ENCODE measurements at places on chromosomes 7 and 10.
A peak's percentile ranks its signal among the peaks of the same experiment; 100 is the strongest.

DNA sequence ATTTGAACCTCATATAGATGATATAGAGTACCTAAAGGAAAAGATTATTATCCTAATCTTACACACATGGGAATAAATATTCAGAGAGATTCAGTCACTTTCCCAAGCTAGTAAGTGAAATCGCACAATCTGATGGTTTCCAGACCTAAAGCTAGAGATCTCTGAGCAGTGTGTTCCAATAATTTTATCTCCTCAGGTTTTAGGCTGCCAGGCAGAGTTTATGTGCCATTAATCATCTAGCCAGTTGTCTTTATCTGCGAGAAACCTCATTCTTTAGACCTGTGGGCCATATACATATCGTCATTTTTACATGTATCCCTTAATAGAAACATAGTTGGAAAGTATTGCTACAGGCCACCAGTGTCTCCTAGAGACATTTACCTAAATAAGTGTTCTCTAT is 647.2 kb upstream of the STEAP1 start:
- no peak for DNase-seq

DNA sequence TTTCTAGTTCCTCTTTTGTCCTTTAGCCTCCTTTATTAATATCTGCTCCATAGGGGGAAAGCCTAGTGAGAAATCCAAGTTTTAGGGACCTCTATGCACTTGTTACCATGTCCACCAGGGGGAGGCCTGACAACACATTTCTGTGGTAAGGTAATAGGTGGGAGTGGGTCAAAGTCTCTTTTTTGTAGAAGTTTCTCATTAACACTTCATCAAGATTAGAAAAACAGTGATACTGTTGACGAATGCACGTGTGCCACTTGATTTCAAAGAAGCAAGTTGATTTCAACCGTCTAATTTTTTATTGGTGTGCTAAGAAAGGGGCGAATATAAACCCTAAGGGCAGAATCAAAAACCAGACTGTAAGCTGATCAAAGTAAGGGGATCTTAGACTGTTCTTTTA is 30.6 kb downstream of the CISD1 start:
- DNase-seq = peak; percentile 65

- DNase-seq = no peak
Measured at GRCh38 chr10:116324227-116324950, at the start of gene CCDC172. Gene CCDC172 (plus strand): TSS chr10:116324448. CDS start chr10:116325012, 564 bp downstream.

DNA sequence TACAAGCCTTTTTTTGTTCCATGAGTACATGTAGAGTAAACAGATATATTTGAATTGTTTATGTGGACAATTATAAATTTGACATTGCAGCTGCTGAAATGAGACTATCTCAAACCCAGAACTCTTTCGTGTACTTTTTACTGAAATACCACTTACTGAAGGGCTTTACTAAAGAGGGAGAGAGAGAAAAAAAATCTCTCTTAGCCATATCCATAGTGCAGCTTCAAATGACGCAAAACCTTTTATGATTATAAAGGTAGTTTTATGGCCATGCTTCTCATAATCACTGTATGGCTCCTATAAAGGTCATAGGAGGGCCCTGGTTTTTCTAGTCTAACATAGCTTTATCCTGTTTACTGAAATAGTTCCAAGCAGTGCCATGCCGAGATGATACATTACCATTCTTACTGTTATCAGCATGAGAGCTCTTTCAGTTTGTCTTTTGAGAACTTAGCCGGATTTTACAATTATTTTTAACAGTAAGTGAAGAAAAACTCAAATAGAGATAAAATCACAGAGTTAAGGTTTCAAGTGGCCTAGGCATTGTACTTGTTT is 35.1 kb downstream of the KCND2 start:
- no peak for DNase-seq

DNA sequence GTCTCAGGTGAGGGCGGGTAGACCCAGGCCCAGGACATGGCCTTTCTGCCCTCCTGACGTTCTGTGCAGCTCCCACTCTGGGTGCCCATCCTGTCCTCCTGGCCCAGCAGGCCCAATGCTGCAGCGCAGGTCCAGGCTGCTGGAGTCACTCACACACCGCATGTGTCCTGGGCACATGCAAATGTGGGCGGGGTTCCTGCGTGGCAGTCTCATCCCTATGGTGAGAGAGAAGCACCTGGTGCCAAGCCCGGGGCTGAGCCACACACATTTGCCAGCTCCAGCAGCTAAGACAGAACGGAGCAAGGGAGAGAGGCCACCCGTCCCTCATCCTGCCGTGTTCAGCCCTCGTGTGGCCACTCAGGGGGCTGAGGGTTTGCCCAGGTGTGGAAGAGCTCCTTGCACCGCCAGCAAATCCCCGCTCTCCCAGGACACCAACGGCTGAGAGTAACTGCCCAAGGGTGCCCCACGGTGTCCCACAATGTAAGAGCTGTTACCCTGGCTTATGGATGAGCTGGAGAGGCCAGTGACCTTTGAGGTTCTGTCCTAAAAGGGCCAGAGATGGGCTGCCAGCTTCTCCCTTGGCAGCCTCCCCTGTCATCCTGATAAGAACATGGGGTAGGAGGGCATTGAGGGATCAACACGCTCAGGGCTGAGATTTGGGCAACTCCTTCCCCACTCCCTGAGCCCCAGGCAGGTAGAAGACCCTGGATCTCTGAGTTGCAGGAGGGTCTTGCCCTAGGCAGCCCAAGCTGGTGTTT is 4.4 kb downstream of the FUOM start:
- no peak for DNase-seq

GRCh38 chr10:94487575-94487974 is 58.0 kb upstream of the HELLS start:
- no peak for DNase-seq

DNA sequence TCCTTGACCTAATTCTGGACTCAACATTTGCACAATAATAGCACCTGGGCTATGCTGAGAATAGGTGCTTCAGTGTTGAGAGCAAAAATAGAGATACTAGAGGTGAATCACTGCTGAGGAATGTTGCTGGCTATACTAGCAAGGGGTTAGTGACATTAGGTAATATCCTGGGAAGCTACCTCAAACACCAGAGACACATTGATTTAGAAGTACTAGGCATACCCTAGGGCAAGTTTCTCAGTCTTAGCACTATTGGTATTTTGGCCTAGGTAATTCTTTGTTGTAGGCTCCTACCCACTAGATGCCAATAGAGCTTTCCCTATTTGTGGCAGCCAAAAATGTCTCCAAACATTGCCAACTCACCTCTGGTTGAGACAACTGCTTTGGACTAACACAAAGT is 484.0 kb upstream of the MBL2 start:
- no peak for DNase-seq

- DNase-seq = no peak
Measured at GRCh38 chr10:17474595-17475323, 20.4 kb upstream of the ST8SIA6 start.

DNA sequence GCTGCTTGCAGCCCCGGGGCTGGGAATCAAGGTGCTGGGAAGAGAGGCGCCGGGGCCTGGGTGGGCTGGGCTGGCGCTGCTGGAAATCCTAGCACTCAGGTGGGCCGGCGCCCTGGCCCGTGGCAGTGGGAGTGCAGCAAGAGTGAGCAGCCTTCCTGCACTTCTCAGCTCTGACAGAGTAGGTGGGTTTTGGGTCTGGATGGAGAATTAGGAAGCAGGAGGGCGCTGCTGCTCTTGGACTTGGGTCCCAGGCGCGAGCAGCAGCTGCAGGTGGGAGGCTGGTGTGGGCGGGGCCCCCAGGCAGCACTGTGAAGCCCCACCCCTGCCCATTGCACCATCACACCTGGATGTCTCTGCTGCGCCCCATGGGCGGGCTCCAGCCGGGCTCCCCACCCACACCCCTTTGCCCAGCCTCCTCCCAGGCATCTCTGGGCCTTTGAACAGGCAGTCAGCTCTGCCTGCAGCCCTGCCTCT is 6.0 kb downstream of the BRI3 start:
- no peak for DNase-seq

DNA sequence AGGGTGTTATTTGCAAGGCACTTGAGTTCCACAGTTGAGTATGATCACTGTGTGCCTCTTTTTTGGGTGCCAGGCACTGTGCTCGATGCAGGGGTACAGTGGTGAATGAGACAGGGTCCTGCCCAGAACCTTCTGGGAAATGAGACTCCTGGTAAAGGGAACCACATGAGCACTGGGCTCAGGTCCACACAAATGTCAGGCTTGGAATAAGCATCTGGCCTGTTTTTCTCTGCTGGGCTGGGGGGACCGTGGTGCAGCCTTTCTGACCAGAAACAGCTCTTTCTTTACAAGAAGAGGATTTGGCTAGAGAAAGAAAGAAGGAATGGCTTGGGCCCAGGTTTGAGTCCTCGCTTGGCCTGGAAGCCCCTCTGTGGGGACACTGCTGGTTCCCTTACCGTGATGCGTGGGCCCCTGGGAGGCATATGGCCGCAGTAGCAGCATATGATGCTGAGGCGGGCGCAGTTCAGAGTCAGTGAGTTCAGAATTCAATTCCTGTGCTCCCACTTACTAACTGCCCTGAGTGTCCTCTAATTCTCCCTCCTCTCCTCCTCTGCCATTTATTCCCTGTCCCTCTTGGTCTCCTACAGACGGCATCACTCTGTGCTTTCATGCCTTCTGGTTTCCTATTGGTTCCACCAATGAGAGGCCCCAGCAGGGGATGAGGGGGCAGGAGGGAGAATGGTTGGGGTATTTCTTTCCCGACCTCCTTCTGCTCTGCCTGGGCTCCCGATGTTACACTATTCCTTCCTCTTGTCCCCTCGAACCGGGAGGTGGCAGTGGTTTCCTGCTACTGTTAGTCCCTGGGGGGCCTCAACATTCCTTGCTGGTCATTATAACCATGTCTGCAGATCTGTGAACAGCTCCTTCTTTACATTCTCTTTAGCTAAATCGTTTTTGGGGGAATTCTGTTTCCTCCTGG is 9.6 kb upstream of the KCP start:
- DNase-seq = no peak

DNA sequence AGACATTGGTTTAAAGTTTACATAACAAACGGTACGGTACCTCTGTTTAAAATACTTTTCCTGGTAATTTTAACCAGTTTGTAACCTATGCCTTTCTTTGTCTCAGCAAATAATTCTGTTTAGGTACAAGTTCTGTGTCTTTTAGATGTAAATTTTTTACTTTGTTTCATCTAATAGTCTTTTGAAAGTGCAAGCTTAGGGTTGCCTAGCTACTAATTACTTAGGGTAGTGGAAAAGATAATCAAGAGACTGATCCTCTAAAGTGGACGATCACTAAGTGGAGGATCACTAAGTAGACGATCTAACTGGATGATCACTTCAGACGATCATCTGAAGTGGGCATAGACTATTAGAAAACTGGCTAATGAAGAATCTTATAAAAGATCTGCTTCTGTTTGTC is 16.1 kb upstream of the FKBP9 start:
- no peak for DNase-seq

- DNase-seq = no peak
Measured at GRCh38 chr7:38281266-38281665, 7.8 kb upstream of the TARP start.

GRCh38 chr7:132771301-132771730 is 195.0 kb upstream of the PLXNA4 start:
- DNase-seq = peak; percentile 43

GRCh38 chr10:72081210-72081609 is 7.1 kb downstream of the SPOCK2 start:
- no peak for DNase-seq

GRCh38 chr7:38224392-38224791 is 46.3 kb downstream of the STARD3NL start:
- DNase-seq = no peak

GRCh38 chr7:134470864-134471263 is 12.0 kb upstream of the AKR1B1 start:
- DNase-seq = no peak

DNA sequence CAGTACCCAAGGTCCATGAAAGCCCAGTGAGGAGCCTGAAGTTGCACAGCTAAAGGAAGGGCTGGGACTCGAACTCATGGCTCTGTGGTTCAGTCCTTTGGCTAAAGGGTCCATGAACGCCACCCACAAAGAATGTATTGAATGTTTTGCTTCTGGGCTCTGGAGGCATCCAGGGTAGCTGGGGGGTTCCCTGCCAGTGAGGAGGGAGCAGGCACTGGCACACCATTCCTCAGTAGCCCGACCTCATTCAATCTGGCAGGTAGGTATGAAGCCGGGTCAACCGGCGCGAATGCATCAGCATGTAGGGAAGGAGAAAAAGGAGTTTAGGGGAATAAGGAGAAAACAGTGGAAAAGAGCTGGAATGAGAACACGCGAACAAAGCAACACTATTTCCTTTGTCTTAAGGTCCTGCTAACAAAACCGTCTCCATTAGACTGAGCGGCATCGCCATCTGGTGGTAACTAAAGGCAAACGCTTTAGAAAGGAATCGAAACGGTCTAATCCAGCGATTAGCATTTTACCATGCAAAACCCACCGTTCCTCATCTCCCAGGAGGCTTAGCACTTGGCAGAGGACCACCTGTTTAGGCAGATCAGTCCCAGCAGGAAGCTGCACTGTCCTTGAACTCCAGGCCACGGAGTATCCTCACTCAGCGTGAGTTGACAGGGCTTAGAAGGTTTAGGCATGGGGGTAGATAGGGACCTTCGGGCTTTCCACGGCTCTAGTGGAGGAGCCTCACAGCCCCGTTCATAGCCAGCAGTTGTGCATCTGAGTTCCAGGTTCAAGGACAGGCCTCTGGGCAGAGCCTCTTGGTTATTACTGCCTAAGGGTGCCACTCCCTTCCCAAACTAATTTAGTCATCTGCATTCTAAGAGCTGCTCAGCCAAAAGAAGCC is 122.8 kb downstream of the UBE2H start:
- DNase-seq = peak; percentile 77

DNA sequence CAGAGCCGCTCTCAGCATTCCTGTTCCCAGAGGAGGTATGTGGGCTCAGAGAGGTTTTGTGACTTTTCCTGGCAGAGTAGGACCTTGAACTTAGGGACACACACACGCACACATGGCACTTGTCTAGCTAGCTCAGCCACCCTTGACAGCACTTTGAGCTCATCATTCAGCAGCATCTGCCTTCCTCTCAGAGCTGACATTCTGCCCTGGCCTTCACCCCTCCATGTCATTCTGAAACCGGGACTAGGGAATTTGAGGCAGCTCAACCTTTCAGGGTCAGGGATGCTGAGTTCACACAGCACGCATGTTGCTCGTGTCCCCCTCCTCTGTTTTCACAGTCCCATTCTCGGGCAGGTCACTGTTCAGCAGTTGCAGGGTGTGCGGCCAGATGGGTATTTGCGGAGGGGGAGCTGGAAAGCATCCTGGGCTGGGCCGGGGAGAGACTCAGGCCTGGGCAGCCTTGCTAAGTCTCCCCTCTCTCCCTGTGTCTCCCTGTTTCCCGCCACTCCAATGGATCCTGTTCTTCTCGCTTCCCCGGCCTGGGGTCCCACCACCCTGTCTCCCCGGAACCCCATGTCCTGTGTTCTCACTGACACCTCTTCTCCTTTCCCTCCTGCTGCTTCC is 78.0 kb downstream of the COL13A1 start:
- DNase-seq = no peak

DNA sequence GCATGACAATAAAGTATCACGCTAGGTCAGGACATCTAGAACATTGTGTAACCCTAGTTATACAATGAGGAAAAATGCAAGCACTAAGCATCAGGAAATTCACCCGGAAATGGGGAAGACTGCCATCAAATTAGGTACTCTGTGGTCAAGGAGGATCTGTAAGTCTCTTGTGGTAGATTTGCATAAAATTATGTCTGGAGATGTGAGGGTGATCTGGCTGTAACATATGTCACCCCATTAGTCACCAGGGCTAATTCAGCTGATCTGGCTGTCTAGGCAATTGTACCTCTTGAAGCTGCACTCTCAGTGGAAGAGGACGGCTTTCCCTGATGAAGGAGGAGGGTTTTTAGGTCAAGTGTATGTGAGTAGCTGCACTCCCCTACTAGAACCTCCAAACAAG is 14.8 kb downstream of the AKR1D1 start:
- DNase-seq = no peak

Measured in activated CD8-positive, alpha-beta T cell treated with anti-CD3 and anti-CD28 coated beads, Interleukin-2, amount 10 ng/mL, durations not matched to agents 7 days and 5 days (primary cell).